Hepatocyte (in vitro differentiated cells): ENCODE measurements at places on chromosomes 3 and 15.

- peaks cover 6% of the 10 kb centered on the region for H3K4me1 ChIP-seq
- no peak overlapping the region for H3K4me3 ChIP-seq
- DNase-seq, result no peak
- no peaks in the 10 kb centered on the region for H3K36me3 ChIP-seq
Observed at GRCh38 chr3:112381673-112382542, 49.0 kb downstream of the CD200 start.

- peaks cover 9% of the 10 kb centered on the region for H3K4me1 ChIP-seq
- peak overlapping the region; percentile 82 for H3K4me3 ChIP-seq
Observed at GRCh38 chr15:74889390-74889882, 406 bp upstream of the MPI start.

GRCh38 chr3:59313365-59313764, 263.5 kb upstream of the CFAP20DC start:
- H3K36me3 ChIP-seq, result no peaks in the 10 kb centered on the region
- no peak overlapping the region for H3K27ac ChIP-seq
- no peaks in the 10 kb centered on the region for H3K27me3 ChIP-seq
- DNase-seq, result peak; percentile 60
- H3K4me1 ChIP-seq, result no peaks in the 10 kb centered on the region

DNA sequence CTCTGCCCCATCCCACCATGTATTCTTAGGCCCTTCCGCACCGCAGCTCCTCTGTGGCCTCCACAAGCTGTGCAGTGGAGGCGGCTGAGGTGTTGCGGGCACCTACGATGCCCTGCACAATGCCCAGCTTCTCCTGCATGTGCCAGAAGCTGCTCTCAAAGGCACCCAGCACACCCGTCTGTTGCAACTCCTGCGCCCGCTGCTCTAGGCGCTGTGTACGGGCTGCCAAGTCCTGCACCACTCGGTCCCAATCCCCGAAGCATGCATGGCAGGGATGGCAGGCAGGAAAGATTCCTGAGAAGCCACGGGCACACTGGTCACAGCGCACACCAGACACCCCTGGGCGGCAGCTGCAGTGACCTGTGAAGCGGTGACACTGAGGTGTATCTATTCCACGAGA, 3.1 kb upstream of the USP19 start:
- peaks cover 9% of the 10 kb centered on the region for H3K4me1 ChIP-seq
- no peaks in the 10 kb centered on the region for H3K27me3 ChIP-seq
- no peaks in the 10 kb centered on the region for H3K36me3 ChIP-seq
- H3K4me3 ChIP-seq, result no peak overlapping the region
- no peak overlapping the region for H3K27ac ChIP-seq
- DNase-seq, result no peak

- no peak overlapping the region for H3K27ac ChIP-seq
- no peaks in the 10 kb centered on the region for H3K36me3 ChIP-seq
- no peak overlapping the region for H3K4me3 ChIP-seq
- peaks cover 4% of the 10 kb centered on the region for H3K4me1 ChIP-seq
Observed at GRCh38 chr3:168925568-168925967, 737.9 kb downstream of the MECOM start.

DNA sequence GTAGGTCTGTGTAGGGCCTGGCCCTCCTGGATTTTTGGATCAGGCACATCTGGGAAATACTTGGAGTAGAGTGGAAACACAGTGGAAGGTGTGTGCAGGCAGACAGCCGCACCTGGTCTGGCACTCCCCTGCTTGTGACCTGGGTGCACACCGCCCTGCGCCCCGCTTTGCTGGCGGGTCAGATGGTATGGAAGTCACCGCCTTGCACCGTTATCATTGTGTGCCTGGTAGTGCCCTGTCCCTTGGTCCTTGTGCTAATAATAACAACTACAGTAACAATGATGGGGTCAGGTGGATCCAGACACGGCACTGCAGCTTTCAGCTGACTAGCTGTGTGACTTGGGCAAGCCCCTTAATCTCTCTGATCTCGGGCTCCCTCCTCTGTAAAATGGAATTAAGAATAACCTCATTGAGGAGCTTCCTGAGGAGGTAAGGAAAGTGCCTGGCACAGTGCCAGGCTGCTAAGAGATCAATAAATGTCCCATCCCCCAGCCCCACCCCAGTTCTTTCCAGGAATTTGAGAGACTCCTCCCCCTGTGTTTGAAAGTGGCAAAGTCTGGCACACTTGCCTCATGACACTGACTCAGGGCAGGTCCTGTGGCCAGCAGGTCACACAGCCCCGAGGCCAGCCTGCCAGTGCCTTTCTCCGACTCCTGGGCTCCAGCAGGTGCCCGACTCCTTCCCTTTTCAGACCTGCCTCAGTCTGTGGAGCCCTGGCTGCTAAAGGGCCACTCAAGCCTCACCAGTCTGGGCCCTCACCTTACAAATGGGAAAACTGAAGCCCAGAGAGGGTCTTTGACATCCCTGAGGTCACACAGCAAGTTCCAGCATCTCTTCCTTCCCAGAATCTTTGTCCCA, 9.8 kb downstream of the ISG20 start:
- H3K27me3 ChIP-seq, result no peaks in the 10 kb centered on the region
- no peak overlapping the region for H3K4me3 ChIP-seq
- no peaks in the 10 kb centered on the region for H3K36me3 ChIP-seq
- peak; percentile 49 for DNase-seq
- no peak overlapping the region for H3K27ac ChIP-seq
- H3K4me1 ChIP-seq, result peaks cover 4% of the 10 kb centered on the region

- H3K4me1 ChIP-seq, result no peaks in the 10 kb centered on the region
- no peak overlapping the region for H3K27ac ChIP-seq
- no peak for DNase-seq
- no peak overlapping the region for H3K4me3 ChIP-seq
- no peaks in the 10 kb centered on the region for H3K36me3 ChIP-seq
Observed at GRCh38 chr3:136694321-136694720, 57.9 kb downstream of the STAG1 start.

- H3K4me1 ChIP-seq, result no peaks in the 10 kb centered on the region
- DNase-seq, result no peak
- no peak overlapping the region for H3K27ac ChIP-seq
- no peak overlapping the region for H3K4me3 ChIP-seq
Observed at GRCh38 chr3:193271101-193271840, 30.2 kb downstream of the PLAAT1 start.

GRCh38 chr3:41846850-41847249, 115.1 kb downstream of the ULK4 start:
- DNase-seq, result no peak
- no peaks in the 10 kb centered on the region for H3K4me1 ChIP-seq
- no peaks in the 10 kb centered on the region for H3K36me3 ChIP-seq
- H3K27me3 ChIP-seq, result no peaks in the 10 kb centered on the region
- no peak overlapping the region for H3K27ac ChIP-seq

DNA sequence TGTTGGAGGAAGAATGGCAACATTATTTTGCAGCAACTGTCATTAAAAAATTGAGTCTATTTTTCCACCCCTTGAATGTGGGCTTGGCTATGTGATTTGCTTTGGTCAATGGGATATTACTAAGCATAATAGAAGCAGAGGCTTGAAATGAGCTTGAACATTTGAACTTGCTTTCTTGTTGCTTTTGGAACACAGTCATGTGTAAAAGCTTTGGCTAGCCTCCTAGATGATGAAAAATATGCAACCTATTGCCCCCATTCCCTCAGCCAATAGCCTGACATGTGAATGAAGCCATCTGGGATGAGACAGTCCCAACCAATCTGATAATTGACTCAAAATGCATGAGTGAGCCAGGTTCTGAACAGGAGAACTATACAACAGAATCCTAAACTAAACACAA, 78.4 kb downstream of the PLSCR2 start:
- H3K4me1 ChIP-seq, result no peaks in the 10 kb centered on the region
- no peak overlapping the region for H3K27ac ChIP-seq
- DNase-seq, result no peak
- H3K36me3 ChIP-seq, result no peaks in the 10 kb centered on the region

DNA sequence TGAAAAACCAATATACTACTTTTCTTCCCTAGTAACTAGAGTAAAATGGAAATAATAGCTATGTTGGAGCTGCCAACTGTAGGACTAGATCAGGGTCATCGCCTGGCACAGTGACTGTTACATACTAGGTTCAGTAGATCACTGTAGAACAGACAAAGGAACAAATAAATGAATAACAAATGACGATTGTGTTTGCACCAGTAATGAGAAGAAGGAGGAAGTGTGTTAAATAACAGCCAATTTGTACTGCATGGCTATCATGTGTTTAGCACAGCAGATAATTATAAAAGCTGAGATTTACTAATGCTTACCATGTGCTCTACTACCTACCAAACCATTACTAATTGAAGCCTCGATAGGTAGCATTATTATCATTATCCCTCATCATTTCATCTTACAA, 85.3 kb upstream of the FXR1 start:
- DNase-seq, result no peak
- no peaks in the 10 kb centered on the region for H3K36me3 ChIP-seq
- H3K4me3 ChIP-seq, result no peak overlapping the region
- H3K27ac ChIP-seq, result no peak overlapping the region
- no peaks in the 10 kb centered on the region for H3K4me1 ChIP-seq

GRCh38 chr3:4990069-4990468, 10.8 kb downstream of the BHLHE40 start:
- no peaks in the 10 kb centered on the region for H3K36me3 ChIP-seq
- H3K27me3 ChIP-seq, result no peaks in the 10 kb centered on the region
- DNase-seq, result no peak
- peaks cover 10% of the 10 kb centered on the region for H3K4me1 ChIP-seq
- H3K27ac ChIP-seq, result no peak overlapping the region

DNA sequence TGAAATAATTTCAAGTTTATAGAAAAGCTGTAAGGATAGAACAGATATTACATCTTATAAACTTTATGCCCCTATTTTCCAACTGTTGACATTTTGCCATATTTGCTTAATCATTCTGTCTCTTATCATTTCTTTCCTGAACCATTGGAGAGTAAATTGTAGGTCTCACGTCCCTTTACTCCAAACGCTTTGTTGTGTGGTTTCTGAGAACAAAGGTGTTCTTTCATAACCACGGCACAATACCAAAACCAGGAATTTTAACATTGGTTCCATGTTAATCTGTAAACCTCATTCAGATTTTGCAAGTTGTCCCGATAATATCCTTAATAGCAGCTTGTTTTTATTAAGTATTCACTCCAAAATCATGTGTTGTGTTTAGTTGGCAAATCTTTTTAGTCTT, 134.8 kb downstream of the AKAP13 start:
- no peaks in the 10 kb centered on the region for H3K36me3 ChIP-seq
- no peak for DNase-seq
- no peaks in the 10 kb centered on the region for H3K27me3 ChIP-seq
- H3K27ac ChIP-seq, result no peak overlapping the region

GRCh38 chr3:55409806-55410205, 77.3 kb downstream of the WNT5A start:
- no peak overlapping the region for H3K4me3 ChIP-seq
- H3K4me1 ChIP-seq, result peaks cover 16% of the 10 kb centered on the region
- H3K27me3 ChIP-seq, result no peaks in the 10 kb centered on the region
- no peak overlapping the region for H3K27ac ChIP-seq
